ENCODE measurements at places on chromosomes 7 and 10.

DNA sequence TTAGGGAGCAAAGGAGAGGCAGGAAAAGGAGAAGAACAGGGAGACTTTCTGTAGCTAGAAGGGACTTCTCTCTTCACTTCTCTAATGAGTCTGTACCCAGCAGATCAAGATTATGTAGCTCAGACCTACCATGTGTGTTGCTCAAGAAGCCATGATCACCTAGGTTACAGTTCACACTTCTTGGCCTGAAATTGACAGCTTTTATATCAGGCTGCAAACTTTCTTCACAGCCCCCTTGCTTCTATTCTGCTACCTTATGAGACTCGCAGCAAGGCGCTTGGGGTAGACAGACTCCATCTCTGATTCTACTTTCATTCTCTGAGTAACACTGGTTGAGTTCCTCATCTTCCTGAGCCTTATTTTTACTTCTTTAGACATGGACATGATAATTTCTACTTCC lies 19.6 kb upstream of the GIMAP2 start:
- DNase-seq: peak; percentile 68

DNA sequence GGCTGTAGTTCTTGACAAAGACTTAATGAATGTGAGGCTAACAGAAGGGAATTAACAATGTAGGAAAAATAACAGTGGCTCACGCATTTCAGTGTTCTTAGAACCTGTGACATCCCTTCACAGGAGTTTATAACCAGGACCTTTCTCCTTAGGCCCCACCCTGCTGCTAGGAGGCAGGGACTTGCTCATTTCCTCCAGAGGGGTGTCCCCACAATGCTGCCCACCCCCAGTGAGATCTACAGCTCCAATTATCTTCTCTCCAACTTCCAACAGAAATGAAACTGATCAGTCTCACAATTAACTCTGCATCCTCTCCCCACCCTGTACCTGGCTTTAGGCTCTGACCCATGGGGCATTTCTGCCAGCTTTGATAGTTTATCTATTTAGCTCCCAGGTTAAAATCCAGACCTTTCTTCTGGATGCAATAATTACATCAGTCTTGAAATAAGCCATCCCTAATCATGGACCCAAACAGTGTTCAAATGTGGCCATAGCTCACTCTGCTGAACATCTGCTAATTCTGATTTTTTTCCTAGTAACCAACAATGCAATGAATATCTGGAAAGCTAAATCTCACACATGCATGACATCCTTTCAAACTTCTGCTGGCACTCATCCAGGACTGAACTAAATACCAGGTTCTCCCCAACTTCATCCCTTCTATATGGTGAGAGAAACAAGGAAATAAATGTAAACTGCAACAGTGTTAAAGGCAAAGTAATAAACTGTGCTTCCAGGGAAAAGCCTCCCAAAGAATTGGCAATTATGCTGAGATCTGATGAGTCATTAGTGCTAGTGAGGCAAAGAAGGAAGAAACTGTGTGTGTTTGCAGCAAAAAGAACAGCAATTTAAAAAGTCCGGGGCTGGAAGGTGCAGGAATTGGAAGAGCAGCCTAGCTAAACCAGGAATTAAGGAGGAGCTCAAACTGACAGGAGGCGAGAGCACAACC lies 64.6 kb downstream of the HERPUD2 start:
- DNase-seq: no peak

- no peak for DNase-seq
Observed at GRCh38 chr10:82801289-82801688, 926.3 kb downstream of the NRG3 start.

DNA sequence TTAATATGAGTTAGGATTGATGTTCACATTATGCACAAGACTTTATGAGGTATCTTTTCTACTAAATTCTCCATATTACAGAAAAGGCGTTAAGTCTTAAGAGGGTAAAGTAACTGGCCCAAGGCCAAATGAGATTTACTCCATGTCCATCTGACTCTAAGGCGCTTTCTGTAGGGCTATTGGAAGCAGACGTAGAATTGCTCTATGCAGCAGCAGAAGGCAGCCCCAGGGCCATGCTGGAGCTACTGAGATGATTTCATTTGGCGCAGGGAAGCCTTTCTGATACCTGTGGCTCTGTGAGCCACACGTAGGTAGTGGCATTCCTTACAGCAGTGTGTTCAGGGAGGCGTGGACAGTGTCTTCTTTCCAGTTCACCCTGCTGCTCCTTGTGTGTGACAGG lies 133.1 kb downstream of the SH2D4B start:
- no peak for DNase-seq

DNA sequence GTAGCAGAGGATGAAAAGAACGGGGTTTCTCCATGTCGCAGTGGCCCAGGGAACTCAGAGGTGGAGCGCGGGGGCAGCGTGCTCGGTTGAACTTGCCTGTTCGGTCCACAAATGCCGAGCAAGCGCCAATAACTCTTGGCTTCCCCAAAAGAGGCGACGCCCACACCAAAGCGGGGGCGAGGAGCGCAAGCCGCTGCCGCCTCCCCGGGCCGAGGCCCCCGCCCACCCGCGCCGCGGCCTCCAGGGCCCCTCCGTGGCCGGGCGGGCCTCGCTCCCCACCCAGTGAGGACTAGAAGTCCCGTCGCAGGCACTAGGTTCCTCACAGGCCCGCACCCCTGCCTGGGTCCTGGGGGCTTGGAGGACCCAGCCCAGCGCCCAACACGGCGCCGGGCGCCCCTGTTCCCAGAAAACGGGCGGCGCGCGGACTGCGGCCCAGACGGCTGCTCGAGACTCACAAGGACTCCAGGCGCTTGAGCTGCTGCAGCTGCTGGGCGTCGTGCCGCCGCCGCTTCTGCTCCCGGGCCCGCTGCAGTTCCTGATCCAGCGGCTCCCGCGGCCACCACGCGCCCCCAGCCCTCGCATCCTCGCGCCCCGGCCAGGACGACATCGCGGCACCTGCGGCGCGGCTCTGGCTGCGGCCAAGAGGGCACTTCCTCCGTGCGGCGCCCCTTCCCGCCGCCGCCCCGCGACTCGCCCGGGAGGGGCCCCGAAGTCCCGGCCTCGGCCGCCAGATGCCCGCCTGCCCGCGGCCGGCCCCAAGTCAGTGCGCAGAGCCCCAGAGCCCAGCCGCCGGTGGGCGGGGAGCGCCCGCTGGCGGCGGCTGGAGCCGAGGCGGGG lies 14.6 kb upstream of the FKBP9 start:
- DNase-seq: peak; percentile 72

- no peak for DNase-seq
Observed at GRCh38 chr10:97190450-97190849, 4.7 kb upstream of the SLIT1 start.

GRCh38 chr7:73429215-73429614 lies 4.4 kb upstream of the FZD9 start:
- no peak for DNase-seq

DNA sequence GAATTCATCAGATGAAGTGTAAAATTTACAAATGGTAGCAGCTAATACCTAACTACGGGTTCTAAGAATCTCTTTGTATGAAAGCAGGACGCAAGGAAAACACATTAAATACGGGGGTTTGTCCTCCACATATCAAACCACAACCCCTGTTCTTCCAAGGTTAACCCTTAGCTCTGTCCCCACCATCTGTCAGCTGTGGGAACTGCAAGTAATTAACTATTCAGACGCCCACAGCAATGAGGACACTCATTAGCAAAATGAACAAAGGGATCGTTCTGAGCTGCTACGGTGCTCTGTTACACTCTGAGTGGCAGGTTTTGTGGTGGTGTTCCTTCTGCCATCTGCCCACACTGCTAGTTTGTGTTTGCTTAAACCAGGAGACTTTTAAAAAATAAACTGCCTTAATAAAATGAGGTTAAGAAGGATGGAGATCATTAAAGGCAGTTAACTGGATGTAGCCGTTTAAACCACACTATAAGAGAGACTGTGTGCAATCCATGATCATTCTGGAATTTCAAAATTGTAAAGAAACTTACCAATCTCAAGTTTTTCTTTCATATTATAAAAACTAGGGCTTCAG lies 51.4 kb downstream of the C10orf67 start:
- peak; percentile 34 for DNase-seq

GRCh38 chr10:33402220-33403073 lies 68.0 kb upstream of the NRP1 start:
- DNase-seq: no peak

DNA sequence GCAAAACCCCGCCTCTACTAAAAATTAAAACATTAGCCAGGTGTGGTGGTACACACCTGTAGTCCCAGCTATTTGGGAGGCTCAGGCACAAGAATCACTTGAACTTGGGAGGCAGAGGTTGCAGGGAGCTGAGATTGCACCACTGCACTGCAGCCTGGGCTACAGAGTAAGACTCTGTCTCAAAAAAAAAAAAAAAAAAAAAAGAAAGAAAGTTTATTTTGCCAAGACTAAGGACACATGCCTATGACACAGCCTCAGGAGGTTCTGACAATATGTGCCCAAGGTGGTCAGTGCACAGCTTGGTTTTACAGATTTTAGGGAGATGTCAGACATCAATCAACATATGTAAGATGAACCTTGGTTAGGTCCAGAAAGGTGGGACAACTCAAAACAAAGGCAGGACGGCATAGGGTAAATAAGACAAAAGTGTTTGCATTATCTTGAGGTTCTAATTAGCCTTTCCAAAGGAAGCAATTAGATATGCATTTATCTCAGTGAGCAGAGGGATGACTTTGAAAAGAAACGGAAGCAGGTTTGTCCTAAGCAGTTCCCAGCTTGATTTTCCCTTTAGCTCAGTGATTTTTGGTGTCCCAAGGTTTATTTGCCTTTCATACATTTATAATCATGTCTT lies 20.7 kb upstream of the OTUD1 start:
- DNase-seq: no peak

DNA sequence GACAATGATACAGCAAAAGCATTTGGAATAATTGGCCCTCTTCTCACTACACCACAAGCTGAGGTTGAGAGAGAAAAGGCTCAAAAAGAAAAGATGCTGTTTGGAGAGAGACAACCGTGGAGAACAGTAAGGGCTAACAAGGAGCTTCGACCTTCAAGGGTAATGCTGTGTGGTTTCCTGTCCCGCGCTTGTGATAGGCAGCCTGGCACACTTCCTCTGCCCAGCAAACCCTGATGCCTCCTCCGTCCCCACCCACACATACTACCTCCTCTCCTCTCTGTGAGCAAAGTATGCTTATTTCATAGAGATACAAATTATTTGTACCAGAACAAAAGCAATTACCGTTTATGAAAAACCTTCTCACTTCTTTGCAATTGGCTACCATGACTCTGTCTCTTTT lies 755.4 kb downstream of the KCNMA1 start:
- no peak for DNase-seq

DNA sequence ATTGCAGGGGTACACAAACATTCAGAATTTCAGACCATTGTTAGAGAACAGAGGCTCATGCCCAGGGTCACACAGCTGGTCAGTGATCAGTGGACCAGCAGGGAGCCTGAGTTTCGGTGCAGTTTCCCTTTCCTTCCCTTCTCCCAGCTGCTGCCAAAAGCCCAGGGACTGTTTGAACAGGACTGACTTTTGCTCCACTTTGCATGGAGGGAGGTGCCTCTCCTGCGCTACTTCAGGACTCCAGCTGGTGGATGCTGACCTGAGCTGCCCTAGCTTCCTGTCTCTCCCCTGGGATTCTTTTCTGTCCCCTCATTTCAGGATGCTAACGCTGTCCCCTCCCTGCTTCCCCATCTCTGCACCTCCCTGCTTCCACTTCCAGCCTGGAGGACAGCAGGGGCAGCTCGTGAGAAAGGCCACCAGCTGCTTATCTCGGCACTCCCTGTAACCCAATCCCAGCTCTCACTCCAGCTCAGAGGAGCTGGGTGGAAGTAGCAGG lies 14.5 kb downstream of the SH2D4B start:
- no peak for DNase-seq

DNA sequence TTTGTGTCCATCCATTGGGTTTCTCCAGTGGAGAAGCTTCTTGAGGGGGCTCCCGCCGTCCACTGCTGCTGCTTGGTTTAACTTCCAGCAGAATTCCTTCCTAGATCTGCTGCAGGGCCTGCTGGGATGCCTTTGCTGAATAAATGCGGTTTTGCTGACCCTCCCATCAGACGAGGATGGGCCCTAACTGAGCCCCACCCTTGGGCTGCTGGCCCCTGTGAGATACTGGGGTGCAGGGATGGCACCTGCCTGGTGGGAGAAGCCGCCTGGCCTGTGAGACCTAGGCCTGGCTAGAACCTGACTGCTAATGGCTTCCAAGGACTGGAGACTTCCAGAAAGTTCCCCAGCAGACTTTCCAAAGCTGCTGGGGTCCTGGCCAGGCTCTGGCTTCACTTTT lies 43.8 kb downstream of the ZNF467 start:
- DNase-seq: no peak

DNA sequence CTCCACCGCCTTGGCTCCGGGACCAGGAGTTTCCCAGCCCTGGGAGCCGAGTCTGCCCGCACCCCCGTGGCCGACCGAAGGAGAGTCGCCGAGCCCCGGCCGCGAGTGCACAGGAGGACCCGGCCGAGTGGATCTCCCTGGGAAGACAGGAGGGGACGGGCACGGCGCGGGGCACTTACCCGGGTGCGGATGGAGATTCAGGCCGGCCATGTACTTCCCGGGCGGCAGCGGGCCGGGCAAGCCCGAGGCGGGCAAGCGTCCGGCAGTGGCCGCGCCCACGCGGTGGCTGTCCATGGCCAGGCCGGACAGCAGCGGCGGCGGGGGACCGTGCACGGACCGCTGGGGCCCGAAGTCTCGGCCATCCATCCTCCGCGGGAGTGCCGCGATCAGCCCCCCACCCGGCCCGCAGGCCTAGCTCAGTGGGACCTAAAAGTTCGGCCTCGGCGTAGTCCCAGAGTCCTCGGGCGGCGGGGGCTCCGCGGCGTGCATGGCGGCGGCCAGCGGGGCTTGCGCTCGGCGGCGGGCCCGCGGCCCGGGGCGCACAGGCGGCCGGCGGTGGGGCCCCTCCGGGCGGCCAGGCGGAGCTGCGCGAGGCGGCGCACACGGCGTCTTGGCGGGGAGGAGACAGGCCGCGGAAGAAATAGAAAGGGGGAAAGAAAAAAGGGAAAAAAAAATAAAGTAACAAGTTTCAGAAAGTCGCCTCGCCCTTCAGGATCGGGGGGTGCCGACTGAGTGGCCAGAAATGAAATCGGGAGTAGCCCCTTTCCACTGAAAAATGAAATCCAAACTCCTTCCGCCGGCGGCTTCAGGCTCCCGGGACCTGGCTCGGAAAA lies 2.5 kb downstream of the TNRC18 start:
- peak; percentile 11 for DNase-seq

- peak; percentile 60 for DNase-seq
Observed at GRCh38 chr7:121395494-121395960, 581 bp downstream of the FAM3C start.

DNA sequence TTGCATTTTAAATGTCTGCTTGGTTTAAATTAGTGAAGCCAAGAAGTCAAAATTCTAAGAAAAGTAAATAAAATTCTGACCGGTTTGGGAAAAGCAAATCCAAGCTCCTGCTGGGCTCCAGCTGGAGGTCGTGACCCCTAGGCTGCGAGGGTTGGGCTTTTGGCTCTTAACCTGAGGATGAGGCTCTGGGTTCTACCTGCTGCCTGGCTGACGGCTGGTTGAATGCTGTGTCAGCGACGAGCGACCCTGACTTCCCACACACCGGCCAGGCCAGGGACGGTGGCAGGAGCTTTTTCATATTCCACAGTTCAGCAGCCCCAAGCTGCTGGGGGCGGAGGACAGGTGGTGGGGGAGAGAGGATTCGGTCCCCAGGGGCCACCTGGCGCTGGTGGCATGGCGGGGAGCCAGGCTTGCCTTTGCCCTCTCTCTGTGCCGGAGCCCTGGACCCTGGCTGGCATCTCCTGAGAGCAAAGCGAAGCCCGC lies 843 bp upstream of the PLPP4 start:
- no peak for DNase-seq

Measured in CD4-positive, alpha-beta T cell treated with Interleukin-10 for 1 hour (primary cell).